ENCODE measurements at places on chromosomes 13 and 19. TPM values are rescaled to one million over a fixed set of nuclear protein-coding genes. Genes with fewer than 3 reads are reported as not detected.

ZNF563 gene
- 8.3 TPM for total RNA-seq

C2CD4C gene
- total RNA-seq = 0.55 TPM

ATP8B3 gene
- 2.0 TPM for total RNA-seq

SNRPA gene
- total RNA-seq = 49.6 TPM

OR4F17 gene
- total RNA-seq = not detected

KCTD12 gene
- total RNA-seq = 41.7 TPM

PTGER1 gene
- not detected for total RNA-seq

BCAM gene
- total RNA-seq = 67.5 TPM

CRLF1 gene
- total RNA-seq = 35.3 TPM

ZNF540 gene
- total RNA-seq = 3.0 TPM

SERP2 gene
- total RNA-seq = 1.4 TPM

HIPK4 gene
- 0.47 TPM for total RNA-seq

TMC4 gene
- 10.6 TPM for total RNA-seq

ZNF730 gene
- not detected for total RNA-seq

HRC gene
- total RNA-seq = 0.47 TPM

OR1M1 gene
- not detected for total RNA-seq

MYO16 gene
- 0.26 TPM for total RNA-seq

FFAR2 gene
- 0.29 TPM for total RNA-seq

RHPN2 gene
- 14.1 TPM for total RNA-seq

ERICH4 gene
- not detected for total RNA-seq

ZNF667 gene
- total RNA-seq = 6.3 TPM

POU2F2 gene
- total RNA-seq = 0.60 TPM

CNFN gene
- 353 TPM for total RNA-seq

CEACAM21 gene
- not detected for total RNA-seq

PHF11 gene
- 86.5 TPM for total RNA-seq

DDA1 gene
- 20.9 TPM for total RNA-seq

MYH14 gene
- 116 TPM for total RNA-seq

C13orf42 gene
- total RNA-seq = not detected

ZGLP1 gene
- 3.5 TPM for total RNA-seq

ZNF416 gene
- 8.7 TPM for total RNA-seq

IFNL1 gene
- not detected for total RNA-seq

PRTN3 gene
- total RNA-seq = not detected

FKRP gene
- total RNA-seq = 8.2 TPM

TNFRSF19 gene
- total RNA-seq = 100 TPM

CD209 gene
- total RNA-seq = 1.6 TPM

EXOC3L2 gene
- 1.3 TPM for total RNA-seq

MEF2B gene
- total RNA-seq = not detected

SAE1 gene
- total RNA-seq = 49.7 TPM

ZNF708 gene
- total RNA-seq = 9.3 TPM

MEIOSIN gene
- total RNA-seq = not detected

ADGRE3 gene
- total RNA-seq = not detected

C1QTNF9 gene
- total RNA-seq = not detected

EBPL gene
- 69.3 TPM for total RNA-seq

DNAJB1 gene
- 161 TPM for total RNA-seq

Data from suprapubic skin (tissue), 4 donors.